ENCODE measurements at places on chromosomes 4 and X.

GRCh38 chrX:7071390-7071789, 76.1 kb upstream of the STS start:
- no peak for DNase-seq

DNA sequence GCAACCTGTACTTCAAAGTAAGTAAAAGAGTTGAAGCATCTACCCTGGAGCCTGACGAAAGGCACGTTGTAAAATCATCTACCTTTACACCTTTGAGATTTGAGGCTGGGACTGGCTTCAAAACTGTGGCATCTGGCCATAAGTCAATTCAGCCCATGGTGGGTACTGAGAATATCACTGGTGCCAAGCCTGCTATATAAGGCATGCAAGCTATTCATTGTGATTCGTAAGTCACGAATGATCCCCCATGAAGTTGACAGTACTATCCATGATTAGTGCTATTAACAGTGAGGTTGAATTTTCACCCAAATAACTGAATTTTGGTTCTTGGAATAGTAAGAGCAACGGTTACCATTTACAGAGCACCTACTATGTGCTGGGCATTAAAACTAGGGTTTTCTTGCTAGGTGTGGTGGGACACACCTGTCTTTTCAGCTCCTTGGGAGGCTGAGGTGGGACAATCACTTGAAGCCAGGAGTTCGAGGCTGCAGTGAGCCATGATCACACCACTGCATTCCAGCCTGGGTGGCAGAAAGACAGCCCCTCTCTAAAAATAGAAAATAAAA, 39.8 kb downstream of the IRF2 start:
- DNase-seq: no peak

- no peak for DNase-seq
Measured at GRCh38 chrX:11648705-11649519, 16.8 kb downstream of the ARHGAP6 start.

DNA sequence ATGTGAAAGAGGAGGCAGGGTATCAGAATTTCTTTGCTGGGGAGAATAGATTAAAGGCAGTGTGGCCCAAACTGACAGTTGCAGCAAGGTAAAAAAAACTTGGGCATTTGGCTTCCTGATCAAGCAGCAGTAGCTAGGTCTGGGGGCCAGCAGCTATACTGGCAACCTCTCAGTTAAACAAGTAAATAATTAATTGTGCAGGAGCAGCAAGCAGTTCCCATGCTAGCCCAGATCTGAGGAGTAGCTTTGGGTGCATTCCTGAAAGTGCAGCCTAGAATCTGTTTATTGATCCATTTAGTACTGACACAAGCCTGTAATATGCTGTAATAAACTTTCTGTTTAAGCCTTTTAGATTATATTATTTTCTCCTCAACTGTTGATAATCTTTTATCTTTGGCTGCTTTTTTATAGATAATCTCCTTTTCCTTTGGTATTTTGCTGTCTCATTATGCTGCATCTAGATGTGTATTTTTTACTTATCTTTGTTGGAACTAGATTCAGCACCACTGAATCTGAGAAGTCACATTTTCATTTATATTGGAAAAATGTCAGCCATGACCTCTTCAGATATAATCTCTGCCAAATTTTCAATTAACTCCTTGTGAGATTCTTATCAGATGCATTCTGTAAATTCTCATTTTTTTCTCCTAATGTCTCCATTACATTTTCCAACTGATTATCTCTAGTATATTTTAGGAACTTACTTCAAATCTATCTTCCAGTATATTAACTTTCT, 276.3 kb downstream of the STPG2 start:
- no peak for DNase-seq

GRCh38 chr4:145840801-145841200, 97.8 kb downstream of the ZNF827 start:
- DNase-seq: no peak

- DNase-seq: no peak
Measured at GRCh38 chr4:163878336-163879121, 384.0 kb downstream of the TMA16 start.

GRCh38 chr4:184732126-184732525, 1.8 kb downstream of the CENPU start:
- DNase-seq: no peak

- DNase-seq: peak; percentile 18
Measured at GRCh38 chr4:88033309-88033708, 25.9 kb downstream of the PKD2 start.

- DNase-seq: no peak
Measured at GRCh38 chr4:7938609-7939376, 868 bp downstream of the AFAP1 start.

DNA sequence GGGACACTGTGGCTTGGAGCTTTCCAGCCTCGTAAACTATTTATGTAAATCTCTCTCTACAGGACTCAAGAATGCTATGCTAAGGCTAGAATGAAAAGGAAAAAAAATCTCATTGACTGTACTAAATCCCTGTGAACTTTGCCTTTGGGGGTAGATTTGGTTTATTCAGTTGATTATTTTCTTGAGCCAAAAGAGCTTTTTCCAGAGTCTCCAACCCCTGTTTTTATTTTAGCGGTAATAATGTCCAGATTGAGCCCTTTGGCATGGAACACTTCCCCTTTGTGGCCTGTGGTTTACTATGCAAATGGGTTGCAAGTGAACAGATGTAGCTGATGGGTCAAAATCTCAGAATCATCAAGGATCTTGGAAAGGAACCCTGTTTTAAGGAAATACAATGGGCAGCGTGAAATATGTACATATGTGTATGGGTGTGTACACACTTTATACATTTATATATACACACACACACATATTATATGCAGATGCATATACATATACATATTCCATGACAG, 72.9 kb downstream of the FAM9B start:
- no peak for DNase-seq

GRCh38 chr4:8303485-8304281, 34.1 kb downstream of the HTRA3 start:
- DNase-seq: peak; percentile 66

GRCh38 chr4:120830204-120830603, 92.3 kb downstream of the PRDM5 start:
- no peak for DNase-seq

DNA sequence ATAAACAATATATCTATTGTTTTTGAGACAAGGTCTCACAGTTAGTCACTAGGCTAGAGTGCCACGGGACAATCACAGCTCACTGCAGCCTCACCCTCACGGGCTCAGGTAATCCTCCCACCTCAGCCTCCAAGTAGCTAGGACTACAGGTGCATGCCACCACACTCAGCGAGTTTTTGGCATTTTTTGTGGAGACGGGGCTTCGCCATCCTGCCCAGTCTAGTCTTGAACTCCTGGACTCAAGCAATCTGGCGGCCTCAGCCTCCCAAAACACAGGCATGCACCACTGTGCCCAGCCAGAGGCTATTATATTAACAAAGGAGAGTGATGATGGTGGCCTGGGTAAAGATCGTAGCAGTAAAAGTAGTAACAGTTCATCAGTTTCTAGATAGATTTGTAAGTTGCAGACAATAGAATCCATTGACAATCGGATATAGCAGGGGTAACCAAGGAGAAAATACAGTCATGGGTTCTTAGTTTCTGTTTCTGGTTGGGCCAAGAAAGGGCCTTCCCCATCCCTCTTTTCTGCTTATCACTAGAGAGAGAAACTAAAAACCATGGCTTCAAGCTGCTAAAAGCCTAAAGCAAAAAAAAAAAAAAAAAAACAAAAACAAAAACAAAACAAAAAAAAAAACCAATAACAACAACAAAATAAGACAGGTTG, 60.6 kb downstream of the ANXA10 start:
- no peak for DNase-seq

GRCh38 chr4:31391976-31392375, 671.8 kb downstream of the PCDH7 start:
- DNase-seq: no peak

DNA sequence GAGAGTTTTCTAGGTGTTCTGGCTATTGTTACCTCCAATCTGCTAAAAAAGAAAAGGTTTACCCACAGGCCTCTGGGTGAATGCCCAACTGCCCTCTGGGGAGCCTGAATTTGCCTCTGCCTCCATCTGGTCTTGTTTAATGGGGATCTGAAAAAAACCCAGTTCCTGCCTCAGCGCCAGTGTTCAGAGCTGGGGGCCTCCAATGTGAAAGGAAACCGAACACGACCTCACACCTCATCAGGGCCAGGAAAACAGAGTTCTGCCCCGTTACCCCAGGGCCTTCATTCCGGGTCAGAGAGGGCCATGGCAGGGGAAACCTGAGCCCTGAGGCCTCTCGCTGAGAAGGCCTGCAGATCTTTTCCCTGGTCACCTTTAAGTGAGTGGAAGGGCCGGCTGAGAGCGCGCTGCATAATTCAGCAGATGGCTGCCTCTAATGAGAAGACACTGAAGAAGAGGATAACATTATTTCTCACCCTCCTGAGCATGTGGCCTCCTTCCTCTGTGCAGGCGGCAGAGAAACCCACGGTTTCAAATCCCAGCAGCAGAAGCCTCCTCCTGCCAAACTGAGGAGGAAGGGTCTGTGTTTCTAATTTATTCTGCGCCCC, 6.8 kb downstream of the SEPTIN6 start:
- no peak for DNase-seq

DNA sequence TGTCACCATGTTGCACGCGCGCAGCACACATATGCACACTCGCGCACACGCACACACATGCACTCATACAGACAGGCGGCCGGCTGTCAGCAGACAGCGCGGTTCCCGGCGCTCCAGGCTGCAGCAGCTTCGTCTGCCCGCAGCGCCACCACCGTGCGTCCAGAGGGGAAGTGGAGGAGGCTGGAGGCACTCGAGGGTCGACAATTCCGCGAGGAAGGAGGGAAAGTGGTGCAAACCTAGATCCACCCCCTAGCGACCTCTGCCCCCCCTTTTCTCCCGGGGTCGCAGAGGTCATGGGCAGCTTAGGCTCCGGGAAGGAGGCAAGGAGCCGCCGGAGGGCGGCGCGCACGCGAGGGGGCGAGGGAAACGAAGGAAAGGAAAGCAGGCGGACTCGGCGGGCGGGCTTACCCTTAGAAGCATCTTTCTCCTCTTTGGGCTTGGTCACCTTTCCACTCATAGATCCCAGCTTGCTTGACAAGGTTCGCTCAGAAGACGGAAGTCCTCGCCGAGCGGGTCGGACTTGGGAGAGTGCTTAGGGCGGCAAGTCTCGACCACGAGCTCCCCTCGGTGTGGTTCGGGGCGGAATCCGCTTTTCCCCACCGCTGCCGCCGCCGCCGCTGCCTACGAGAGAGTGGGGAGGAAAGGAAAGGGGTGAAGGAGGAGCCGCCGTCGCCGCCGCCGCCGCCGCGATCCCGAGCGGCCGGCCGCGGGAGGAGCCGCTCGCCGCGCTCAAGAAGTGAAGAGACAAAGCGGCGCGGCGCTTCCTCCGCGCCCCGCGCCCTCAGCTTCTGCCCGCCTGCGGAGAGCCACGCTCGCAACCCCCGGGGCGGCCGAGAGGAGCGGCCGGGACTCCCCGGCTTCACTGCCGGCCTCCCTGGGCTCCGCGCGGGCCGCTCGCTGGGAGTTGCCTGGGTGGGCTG, 326.6 kb upstream of the F9 start:
- DNase-seq: peak; percentile 1

DNA sequence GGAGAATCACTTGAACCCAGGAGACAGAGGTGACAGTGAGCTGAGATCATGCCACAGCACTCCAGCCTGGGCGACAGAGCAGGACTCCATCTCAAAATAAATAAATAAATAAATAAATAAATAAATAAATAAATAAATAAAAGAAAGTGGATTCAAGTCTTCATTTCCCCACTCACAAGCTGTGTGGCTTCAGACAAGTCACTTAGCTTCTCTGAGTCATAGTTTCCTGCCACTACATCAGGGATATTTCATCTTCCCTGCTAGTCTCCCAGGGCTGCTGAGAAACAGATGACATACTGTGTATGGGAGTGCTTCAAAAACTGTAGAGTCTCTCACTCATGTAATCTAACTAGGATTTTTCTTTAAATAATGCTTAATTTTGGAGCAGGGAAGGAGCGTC, 37.2 kb downstream of the TBC1D9 start:
- no peak for DNase-seq

DNA sequence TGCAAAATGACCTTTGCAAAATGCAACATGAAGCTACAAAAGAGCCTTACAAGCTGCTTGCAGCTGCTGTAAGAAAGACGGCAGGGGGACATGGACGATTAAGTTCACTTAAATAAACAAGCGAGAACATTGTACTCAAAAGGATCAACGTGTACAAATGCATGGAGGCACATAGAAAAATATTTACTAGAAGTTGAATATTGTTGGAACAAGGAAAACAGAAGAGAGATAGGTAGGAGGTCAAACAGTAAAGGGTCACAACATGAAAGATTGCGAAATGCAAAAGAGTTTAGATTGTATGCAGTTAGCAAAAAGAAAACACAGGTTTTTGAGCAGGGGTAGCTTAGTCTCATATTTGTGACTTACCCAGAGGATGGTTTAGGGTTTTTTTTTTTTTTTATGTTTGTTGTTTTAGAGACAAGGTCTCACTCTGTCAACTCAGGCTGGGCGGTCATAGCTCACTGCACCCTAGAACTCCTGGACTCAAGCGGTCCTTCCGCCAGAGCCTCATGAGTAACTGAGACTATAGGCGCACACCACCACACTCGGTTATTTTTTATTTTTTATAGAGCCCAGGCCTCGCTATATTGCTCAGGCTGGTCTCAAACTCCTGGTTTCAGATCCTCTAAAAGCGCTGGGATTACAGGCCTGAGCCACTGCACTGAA, 1.4 kb upstream of the PHF8 start:
- no peak for DNase-seq

GRCh38 chr4:156933633-156934258, 37.9 kb downstream of the PDGFC start:
- no peak for DNase-seq

GRCh38 chrX:150088766-150089518, 150.7 kb upstream of the EOLA2 start:
- DNase-seq: no peak

GRCh38 chrX:78029663-78030062, 60.2 kb upstream of the PGAM4 start:
- no peak for DNase-seq

GRCh38 chr4:75321484-75321883, 192.7 kb downstream of the RCHY1 start:
- DNase-seq: no peak

DNA sequence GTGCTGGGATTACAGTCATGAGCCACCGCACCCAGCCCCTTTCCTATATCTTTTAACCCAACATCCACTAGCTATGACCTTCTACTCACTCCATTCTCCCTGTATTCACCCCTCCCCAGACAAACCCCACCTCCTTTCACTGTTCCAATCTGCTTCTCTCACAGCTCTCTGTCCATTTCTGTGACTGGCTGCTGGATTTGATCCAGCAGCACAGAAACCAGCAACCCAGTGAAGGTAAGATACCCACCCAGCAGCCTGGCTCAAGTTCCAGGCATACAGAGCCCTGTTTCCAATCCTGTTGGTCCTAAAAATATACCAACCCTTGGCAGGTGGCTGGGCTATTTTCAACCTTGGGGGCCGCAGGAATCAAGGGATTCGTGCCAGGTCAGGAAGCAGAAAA, 56.9 kb upstream of the SMIM10 start:
- no peak for DNase-seq

GRCh38 chr4:1105662-1106061, 7.7 kb downstream of the RNF212 start:
- no peak for DNase-seq

Measured in T1000 (cell line).